Stimulated activated naive B cell treated with anti-CD40 and anti-IgM and Interleukin-4, amounts not matched to agents 10 μg/mL and 1 μg/mL and 100 μg/mL, for 72 hours (primary cell): ENCODE measurements at places on chromosomes 16 and 17.

DNA sequence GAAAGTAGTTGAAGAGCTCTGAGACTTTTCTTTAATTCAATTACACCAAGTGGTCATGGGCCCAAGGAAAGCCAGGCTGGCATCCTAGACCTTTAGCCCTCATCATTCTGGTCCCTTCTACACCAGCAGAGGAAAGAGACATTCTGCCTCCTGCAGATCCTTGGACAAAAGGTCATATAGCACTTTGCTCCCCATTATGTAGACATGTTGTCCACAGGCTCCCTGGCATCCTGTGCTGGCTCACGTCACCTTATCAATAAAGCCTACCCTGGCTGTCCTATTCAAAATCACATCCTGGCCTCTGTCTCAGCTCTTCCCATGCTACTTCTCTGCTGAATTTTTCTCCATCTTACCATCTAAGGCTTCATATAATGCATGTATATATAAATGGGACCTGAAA, 61.6 kb upstream of the MAF start:
- DNase-seq = no peak

GRCh38 chr17:82240506-82241182, 11.8 kb downstream of the SLC16A3 start:
- DNase-seq = no peak

DNA sequence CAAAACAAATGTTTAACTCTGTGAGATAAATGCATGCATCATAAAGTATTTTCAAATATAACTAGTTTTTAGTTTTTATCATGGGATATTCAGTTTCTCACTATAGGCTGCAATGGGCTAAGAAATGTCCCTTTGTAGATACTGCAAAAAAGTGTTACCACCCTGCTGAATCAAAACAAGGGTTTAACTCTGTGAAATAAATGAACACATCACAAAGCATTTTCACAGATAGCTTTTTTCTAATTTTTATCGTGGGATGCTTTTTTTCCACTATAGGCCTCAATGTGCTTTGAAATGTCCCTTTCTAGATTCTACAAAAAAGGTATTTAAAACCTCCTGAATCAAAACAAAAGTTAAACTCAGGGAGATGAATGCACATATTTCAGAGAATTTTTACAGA, 541.1 kb downstream of the KCNJ18 start:
- no peak for DNase-seq

DNA sequence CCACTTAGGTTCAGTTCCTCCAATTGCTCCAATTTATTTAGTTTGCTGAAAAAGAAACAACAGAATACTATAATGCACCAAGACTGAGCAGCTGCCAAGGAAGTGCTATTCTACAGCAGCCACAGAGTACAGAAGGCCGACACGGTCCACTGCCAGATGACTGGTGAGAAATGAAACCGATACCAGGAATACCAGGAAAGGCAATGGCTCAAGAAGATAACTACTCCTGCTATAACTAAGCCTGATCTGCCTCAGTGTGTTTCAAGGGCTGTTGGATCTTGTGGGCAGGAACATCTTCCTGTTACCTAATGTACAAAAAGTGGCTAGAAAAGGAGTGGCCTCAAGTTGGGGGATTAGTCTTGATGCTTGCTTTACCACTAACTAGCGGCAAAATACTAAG, 32.8 kb downstream of the MARVELD3 start:
- no peak for DNase-seq

DNA sequence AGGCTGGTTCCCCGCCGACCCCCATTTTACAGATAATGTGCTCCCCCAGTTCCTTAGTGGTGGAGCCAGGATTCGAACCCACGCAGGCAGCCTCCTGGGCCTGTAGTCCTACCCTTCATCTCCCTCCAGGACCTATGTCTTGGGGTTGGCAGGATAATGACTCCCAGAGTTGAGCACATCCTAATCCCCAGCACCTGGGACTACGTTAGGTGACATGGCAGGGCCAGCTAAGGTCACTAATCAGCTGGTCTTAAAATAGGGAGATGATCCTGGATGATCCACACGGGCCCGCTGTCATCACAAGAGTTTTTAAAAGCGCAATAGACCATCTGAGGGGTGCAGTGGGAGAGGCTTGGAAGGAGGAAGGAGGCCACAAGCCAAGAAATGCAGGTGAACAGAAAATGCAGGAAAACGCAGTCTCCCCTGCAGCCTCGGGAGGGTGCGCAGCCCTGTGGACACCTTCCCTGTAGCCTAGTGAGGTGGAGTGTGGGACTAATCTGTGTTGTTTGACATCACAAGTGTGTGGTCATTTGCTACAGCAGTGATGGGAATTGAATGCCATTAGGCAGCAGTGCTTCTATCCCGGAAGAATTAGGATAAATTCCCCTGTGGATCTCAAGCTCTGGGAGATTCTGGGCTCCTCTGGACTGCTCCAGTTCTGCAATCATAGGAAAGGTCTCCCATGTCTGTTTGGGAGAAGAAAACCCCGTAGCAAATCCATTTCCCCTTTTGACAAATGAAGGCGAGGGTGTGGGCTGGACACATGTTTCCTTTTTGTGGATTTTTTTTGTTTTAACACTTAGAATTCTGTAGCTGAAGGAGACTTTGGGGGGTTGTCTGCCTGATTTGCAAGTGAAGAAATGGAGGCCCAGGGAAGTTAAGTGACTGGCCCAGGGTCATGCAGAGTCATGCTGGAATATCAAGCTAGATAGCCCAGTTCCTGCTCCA, 297.7 kb downstream of the SEC14L1 start:
- no peak for DNase-seq

DNA sequence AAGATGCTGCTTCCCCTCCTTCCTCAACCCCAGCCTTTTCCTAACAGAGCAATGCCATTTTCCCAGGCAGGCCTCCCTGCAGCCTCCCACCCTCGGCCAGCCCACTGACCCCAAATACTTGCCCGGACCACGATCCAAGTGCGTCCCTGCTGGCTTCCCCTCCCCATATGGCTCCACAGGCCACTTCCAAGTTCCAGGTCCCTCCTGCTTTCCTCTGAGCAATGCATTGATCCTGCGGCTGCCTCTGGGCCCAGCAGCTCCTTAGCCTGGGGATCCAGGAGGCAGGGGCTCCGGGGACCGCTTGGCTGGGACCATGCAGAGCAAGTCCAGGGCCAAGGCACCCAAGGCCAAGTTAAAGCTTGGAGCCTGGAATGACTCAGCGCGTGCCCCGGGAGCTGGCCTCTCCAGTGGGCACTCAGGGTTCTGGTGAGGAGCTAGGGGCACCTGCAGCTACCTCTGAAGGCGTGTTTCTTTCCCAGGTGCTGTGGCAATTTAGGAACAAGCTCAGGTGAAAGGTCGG, 51.9 kb upstream of the ENPP7 start:
- no peak for DNase-seq

GRCh38 chr17:1511290-1511689, 5.1 kb downstream of the INPP5K start:
- DNase-seq = no peak
